Activated T-helper 17 cell treated with anti-CD3 and anti-CD28 coated beads, Interleukin-2, amount 50 U/mL, for 72 hours (primary cell): ENCODE measurements at places on chromosomes 16 and 17. TPM values are rescaled to one million over a fixed set of nuclear protein-coding genes. Genes with fewer than 3 reads are reported as not detected.

ATP2C2 gene
- total RNA-seq, result not detected

- ATAC-seq, result no peak
Observed at GRCh38 chr17:77891602-77892001, 66.9 kb upstream of the TNRC6C start.

DNA sequence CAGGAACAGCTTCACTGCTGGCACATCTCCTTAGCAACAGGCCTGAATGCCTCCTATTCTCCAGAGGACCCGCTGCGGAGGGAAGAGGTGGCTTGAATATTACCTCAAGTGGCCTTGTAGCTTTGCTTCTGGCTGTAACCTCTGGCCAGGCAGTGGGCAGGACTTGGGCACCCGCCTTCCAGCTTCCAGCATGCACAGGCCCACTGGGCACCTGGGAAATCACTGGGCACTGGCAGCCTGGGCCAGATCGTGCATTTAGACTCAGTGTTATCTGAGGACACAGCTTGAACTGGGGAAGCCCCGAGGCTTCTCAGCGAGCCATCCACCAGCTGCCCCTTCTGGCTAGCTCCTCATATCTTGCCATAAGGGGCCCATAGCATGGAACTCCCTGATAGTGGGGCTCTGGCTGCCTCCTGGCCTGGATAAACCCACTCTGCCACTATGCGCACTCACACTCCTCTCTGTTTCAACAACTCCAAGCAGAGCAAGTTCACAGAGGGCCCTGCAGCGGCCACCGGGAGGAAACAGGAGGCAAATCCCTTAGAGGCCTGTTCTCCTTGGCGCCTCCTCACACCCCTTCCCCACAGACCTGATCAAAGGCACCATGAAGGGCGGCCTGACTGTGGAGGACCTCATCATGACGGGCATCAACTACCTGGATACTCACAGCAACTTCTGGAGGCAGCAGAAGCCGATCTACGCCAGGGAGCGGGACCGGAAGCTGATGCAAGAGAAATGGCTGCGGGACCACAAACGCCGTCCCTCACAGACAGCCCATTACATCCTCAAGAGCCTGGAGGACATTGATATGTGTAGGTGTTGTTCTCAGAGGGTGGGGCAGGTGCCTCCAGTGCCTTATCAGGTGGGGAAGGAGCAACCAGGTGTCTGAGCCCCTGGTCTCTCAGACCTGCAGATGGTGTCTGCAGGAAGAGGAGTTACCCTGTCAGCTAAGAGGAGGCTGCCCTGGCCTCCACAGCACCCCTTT is 7.8 kb downstream of the ODAD4 start:
- no peak for ATAC-seq

- peak; percentile 26 for ATAC-seq
Observed at GRCh38 chr17:16250635-16251034, 33.6 kb downstream of the PIGL start.

- no peak for ATAC-seq
Observed at GRCh38 chr17:82266142-82266541, 7.4 kb downstream of the CSNK1D start.

DNA sequence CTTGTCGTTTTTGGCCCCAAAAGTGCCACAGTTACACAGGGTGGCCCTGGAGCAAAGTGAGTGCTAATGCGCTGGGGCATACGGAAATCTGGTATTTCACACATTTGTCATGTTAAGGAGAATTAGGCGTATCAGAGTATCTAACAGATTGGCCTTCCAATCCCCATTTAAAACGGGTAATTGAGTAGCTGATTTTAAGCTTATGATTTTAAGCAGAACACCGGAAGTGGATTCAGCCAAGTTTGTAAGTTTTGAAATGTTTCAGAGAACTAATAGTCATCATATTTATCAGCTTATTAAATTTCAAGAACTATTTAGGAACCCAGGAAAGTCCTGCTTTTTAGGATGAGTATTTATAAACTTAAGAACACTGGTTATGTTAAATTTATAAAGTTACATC is 19.5 kb downstream of the LRRC75A start:
- ATAC-seq, result no peak

- no peak for ATAC-seq
Observed at GRCh38 chr16:67241008-67241900, 6.0 kb downstream of the FHOD1 start.

GRCh38 chr16:79599256-79599836 is 1.2 kb downstream of the MAF start:
- no peak for ATAC-seq

- ATAC-seq, result peak; percentile 69
Observed at GRCh38 chr16:78761427-78761826, 662.0 kb downstream of the WWOX start.

- ATAC-seq, result no peak
Observed at GRCh38 chr17:56111706-56112485, 41.4 kb upstream of the ANKFN1 start.

SLC16A13 gene
- 11.8 TPM for total RNA-seq

DNA sequence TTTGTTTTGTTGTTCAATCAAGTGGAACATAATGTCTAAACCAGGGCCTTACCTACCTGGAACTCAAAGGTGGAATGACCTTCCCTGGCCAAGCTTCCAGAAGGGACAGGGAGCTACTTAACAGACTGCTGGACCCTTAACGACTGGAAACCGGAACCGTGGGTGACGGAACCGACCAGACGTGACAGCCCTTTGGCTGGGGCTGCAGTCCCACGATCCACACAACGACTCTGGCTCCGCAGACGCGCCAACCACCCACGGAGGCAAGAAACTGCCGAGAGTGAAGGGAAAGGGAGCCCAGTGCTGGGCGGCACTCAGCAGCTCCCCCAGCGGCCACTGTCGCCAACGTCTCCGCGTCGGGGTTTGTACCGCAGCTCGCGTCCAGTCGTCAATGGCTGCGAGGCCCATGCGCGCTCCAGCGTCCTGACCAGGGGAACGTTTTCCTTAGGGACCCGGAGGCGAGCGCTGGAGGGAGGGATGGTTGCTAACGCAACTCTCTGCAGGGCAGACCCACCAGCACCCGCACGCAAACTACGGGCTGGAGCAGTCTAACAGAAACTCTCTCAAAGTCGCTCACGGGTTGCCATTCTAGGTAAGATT is 5.5 kb upstream of the KIF22 start:
- ATAC-seq, result peak; percentile 80

- ATAC-seq, result no peak
Observed at GRCh38 chr16:20147091-20147490, 73.4 kb upstream of the GPR139 start.

- peak; percentile 20 for ATAC-seq
Observed at GRCh38 chr17:30379303-30379902, 676 bp downstream of the CPD start.

HYDIN gene
- 0.40 TPM for total RNA-seq
